ENCODE measurements at places on chromosomes 11 and 22.

DNA sequence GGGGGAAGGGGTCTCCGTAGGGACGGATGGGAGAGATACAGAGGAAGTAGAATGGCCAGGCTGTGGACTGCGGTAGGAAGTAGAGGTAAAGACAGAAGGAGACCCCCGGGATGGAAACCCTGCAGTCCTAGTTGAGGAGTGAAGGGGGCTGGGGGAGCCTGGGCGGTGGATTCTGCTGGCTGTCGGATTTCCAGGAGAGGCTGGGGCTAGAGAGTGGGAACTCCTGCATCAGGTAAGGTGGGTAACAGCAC lies 727 bp upstream of the SCARF2 start:
- DNase-seq = no peak

GRCh38 chr22:27906241-27906640 lies 12.8 kb downstream of the PITPNB start:
- DNase-seq = no peak

- no peak for DNase-seq
Measured at GRCh38 chr11:13216711-13217075, 60.9 kb upstream of the BMAL1 start.

- DNase-seq = no peak
Measured at GRCh38 chr11:113773092-113773415, 438 bp downstream of the ZW10 start.

DNA sequence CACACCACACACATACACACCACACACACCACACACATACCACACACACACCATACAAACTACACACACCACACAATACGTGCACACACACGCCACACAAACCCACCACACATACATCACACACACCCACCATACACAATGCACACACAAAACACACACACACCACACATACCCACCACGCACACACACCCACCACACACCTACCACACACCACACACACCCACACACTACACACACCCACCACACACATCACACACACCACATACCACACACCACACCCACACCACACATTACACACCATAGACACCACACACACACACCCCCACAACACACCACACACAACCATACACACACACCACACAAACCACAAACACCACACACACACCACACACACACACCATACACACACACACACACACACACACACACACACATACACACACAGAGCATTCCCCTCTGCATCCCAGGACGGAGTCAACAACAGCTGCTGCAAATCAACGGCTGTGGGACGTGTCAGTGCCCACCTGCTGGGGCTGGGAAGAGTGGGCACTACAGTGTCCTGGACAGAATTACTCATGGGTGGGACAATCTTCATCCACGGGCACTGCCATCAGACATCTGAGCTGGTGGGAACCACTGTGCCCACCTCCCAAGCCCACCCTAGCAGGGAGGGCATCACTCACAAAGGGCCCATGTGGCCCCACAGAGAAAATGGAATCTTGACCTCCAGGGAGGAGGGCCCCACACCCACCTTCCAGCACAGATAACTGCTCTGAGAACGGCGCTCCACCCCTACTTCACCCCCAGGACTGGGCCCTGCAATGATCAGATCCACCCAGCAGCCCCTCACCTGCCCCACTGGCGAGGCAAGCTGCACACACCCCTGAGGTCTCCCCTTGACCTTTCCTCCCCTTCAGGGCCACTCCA lies 8.4 kb downstream of the TP53I11 start:
- DNase-seq = no peak

DNA sequence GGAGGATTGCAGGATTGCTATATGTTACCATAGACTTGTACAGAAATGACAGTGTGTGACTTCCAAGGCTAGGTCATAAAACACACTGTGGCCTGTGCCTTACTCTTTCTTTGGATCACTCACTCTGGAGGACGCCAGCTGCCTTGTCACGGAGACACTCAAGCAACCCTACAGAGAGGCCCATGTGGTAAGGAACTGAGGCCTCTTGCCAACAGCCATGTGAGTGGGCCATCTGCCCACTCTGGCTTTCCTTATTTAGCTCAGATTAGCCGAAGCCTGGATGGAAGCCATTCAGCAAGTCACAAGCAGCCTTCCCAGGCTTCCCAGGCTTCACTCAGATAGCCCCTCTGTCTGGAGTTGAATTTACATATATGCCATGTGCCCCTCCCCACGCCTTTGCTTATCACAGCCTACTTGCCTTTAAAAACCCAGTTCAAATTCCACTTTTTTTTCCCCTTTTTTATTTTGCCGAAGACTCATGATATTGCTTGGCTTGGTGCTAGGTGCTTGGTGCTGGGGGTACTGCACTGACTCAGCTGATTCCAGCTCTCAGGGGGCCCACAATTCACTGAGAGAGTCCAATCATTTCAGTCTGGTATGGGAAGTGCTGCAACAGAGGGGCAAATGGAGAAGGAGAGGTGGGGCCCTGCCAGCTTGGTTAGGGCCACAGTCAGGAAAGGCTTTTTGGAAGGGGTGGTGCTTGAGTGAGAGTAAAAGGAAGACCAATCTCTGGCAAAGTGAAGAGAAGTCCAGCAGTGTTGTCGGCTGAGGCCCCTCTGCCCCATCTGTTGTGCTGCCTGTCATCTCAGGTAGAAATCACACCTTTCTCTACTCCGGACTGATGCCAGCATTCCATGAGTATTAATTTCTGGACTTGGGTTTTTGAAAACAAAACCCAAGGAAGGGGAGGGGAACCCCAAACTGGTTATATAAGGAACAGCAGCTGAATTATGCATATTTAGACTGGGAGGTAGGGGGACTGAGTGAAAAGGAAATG lies 14.5 kb upstream of the P4HA3 start:
- no peak for DNase-seq

All from ecto neural progenitor cell (in vitro differentiated cells).